Activated CD4-positive, alpha-beta T cell treated with anti-CD3 and anti-CD28 coated beads for 24 hours (primary cell): ENCODE measurements at places on chromosomes 1 and 21.

DNA sequence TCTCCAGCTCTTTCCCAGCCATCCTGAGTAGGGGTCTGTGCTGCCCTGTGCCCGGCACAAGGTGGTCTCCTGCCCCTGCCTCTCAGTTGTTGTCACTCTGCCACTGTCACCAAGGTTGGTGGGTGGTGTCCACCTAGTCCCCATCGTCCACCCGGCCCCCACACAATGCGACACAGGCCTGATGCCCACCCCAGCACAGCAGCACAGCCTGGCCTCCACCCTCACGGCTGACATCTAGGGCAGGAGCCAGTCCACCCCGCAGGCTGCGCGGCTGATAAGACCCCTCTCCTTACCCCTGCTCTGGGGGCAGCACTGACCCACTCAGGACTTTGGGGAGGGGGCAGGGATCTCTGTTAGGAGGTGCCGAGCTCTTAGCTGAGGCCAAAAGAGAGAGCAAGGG, 198.3 kb downstream of the LIPI start:
- no peak for DNase-seq

- DNase-seq = peak; percentile 18
Measured at GRCh38 chr1:225652729-225653462, at the start of gene ENAH. TSS of gene ENAH (minus strand) at chr1:225653123. CDS start at chr1:225652690, 433 bp downstream.

DNA sequence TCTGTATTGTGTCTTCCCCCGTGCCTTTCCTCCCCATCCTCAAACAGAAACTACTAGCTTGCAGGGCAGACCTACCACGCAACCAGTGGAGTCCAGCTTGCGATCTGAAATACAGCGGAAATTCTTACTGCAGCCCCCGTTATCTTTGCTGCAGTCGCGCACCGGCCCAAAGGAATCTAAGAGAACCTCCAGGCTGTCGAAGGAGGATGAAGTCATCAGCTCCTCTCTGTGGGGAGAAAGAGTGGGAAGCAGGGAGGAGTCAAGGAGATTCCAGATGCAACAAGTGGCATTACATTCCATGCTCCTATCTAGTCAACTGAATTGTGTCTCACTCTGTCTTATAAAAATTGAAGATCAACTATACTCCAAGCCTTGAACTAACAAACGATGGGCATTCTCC, 206.9 kb downstream of the ASTN1 start:
- DNase-seq = no peak

- DNase-seq = no peak
Measured at GRCh38 chr1:168881656-168882260, 152.8 kb upstream of the DPT start.
